ENCODE measurements at places on chromosomes 6 and 20. TPM values are rescaled to one million over a fixed set of nuclear protein-coding genes. Genes with fewer than 3 reads are reported as not detected.

DNA sequence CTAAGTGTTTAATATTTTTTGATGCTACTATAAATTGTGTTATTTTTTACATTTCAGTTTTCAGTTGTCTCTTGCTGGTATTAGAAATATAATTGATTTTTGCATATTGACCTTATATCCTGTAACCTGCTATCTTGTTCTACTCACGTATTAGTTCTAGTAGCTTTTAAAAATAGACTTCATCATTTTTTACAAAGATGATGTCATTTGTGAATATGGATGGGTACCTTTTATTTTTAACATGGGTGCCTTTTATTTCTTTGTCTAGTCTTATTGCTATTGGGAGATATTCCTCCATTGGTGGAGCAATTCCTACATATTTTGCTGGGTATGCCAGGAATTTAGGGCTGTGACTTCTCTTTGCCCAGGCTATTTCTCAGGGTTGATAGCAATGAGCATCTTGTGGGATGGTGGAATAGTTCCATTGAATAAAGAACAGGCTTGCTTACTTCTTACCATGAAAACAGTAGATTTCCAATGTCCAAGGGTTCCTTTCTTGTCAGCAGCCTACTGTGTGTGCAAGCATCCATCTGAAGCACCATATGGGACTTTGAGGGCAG, 149.7 kb downstream of the CARMIL1 start:
- DNase-seq = no peak

DNA sequence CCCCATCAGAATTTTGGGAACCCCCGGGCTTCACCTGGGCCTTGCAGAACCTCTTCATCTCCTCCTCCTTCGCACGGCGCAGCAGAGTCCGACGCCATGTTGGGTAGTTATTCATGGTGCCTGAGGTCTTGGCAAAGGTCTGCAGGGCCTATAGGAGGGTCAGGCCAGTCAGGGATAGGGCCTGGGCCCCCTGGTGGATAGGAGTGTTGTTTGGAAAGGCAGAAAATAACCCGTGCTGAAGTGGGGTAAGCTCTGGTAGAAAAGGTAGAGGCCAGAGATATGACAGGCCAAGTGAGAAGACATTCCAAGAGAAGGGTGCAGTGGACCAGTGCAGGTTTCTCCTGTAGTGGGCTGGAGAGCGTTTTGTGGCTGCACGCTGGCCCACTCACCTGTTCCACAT, 4.9 kb downstream of the SMPD2 start:
- DNase-seq = no peak

- no peak for DNase-seq
Measured at GRCh38 chr6:135797361-135797760, 54.1 kb upstream of the PDE7B start.

PNPLA1 gene
- not detected for total RNA-seq

PRSS16 gene
- not detected for total RNA-seq

DNA sequence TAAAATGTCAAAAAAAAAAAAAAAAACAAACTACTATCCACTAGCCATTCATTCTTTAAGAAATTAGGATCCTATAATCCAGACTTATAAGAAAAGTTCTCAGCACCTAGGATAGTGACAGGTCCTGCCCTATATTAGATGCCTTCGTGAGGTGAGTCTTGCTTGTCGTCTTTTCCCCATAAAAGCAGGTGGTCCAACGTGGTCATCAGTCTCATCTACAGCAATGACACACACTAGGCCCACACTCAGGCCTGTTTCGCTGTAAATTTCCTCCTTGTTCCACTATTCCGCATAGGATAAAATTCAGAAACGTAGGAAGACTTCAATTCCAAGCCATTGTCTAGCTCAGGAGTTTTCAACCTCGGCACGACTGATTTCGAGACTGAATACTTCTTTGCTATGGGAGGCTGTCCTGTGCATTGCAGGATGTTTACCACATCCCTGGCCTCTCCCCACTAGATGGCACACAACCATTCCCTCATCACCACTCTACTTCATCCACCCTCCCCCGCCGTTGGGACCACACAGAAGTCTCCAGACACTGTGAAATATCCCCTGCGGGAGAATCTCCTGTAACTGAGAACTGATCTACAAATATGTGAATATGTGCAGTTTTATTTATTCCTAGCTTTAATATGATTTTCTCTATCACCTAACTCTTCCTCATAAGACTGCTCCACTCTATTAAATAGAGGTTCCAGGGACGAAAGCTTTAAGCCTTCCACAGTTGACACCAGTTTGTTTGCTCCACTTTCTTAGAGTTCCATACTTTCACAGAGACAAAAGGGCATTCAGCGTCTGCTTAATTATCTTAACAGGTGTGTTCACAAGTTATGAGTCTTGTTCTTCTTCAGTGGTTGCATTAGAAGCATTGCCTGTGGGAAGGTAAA, 346.3 kb downstream of the BMP2 start:
- DNase-seq = no peak

XKR7 gene
- total RNA-seq = 12.6 TPM

PTCRA gene
- total RNA-seq = not detected

TMEM244 gene
- total RNA-seq = 1.4 TPM

CLDN20 gene
- total RNA-seq = not detected

DNA sequence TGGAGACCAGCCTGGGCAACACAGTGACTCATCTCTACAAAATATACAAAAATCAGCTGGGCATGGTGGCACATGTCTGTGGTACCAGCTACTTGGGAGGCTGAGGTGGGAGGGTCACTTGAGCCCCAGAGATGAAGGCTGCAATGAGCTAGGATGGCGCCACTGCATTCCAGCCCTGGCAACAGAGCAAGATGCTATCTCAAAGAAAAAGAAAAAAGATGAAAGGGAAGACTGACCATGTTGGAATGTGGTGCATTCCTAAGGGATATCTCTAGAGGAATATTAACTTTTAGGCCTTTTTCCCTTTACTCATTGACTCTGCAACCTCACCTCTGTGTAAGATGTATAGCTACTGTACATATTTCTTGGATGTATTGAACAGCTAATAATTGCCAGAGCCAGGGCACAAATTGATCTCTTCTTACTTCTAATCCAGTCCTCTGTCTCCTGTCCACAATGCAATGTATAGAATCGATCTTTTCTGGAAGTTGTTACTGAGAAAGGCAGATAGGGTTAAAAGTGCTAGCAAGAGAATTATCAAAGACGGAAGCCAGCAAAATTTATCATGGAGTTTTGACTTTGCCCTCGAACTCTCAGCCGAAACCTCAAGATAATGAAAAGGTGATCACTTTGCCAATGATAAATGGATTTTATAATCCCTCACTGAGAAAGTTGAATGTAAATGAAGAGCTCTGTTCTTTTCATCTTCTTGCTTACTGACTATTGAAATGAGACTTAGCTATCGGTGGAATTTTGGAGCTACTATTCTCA, 46.3 kb downstream of the GCNT2 start:
- DNase-seq = no peak

DNA sequence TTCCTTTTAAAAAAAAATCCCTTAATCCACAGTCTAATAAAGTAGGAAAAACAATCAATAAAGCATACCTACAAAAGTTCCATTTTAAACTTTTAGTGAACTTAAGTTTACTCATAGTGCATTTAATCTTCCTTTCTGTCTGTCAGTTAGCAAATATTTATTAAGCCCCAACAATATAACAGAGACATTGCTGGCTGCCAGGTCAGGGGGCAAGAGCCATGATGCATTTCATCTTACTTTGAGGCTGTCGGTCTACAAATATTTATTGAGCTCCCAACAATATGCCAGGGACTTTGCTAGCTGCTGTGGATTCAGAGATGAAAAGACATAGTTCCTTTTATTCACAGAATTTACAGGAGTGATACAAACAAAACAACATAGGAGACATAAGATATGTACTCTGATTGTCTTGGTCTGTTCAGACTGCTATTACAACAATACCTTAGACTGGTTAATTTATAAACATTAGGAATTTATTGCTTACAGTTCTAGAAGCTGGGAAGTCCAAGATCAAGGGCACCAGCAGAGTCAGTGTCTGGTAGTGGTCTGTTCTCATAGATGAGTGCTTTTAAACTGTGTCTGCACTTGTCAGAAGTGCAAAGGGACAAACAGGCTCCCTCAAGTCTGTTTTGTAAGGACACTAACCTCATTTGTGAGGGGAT, 118.6 kb downstream of the PLCB1 start:
- DNase-seq = no peak

SH3BGRL2 gene
- total RNA-seq = 21.2 TPM

GPR63 gene
- total RNA-seq = 27.9 TPM

DNA sequence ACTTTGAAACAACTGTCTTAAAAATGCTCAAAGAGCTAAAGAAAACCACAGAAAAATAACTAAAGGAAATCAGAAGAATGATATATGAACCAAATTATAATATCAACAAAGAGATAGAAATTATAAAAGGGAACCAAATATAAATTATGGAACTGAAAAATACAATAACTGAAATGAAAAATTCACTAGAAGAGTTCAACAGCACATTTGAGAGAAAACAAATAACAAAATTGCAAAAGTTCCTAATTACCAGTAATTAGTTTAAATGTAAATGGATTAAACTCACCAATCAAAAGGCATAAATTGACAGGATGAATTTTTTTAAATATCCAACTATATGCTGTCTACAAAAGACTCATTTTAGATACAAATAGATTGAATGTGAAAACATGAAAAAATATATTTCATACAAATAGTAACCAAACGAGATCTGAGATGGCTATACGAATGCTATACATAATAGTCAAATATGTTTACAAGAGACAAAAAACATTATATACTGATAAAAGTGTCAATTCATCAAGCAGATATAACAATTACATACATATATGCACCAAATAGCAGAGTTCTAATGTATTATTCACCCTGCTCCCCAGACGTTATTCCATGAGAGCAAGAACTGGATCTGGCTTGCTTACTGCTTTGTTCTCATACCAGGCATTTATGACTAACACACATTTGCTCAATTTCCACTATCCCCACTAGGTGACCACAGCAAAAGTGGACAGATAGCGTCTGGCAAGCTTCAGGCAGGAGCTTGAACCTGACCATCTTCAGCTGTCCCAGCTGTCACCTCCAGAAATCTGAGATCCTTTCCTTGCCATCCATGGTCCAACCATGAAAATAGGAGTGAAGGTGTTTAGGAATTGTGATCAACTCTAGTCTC, 72.4 kb upstream of the SIRPA start:
- no peak for DNase-seq

DNA sequence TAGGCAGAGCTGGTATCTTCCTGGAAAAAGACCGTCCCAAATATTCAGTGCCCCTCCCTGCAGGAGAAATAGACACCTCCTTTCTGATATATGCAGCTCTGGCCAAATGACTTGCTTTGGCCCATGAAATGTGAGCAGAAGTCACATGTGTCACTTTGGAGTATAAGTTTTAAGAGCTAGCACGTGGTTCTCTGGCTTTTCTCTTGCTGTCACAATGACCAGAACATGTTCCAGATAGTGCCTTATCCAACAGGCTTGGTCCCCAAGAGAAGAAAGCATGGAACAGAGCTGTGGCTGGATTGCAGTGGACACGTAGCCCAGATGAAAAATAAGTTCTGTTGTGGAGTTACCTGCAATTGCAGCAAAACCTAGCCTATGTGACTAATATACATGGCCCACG, 40.4 kb downstream of the UNC5CL start:
- no peak for DNase-seq

GRCh38 chr20:62732031-62732760, 23.6 kb downstream of the NTSR1 start:
- no peak for DNase-seq

DNA sequence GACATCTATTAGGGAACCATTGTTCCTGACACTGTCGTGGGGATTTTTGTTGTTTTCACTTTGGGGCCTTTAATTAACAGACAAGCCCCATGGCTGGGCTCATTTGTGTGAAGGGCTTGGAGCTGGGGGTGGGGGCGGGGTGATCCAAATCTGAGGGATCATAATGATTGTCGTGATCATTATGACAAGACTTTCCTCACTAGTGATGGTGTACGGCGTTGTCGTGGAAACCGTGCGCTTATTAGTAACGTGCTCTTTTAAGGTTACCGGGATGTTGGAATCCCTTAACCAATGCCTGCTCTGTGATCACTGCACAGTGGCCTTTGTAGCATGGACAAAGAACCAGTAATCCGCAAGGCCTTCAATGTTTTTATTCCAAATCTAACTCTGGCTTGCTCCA, 18.6 kb downstream of the PDYN start:
- no peak for DNase-seq

- no peak for DNase-seq
Measured at GRCh38 chr6:117401799-117402198, 23.9 kb downstream of the ROS1 start.

TBXT gene
- not detected for total RNA-seq

DNA sequence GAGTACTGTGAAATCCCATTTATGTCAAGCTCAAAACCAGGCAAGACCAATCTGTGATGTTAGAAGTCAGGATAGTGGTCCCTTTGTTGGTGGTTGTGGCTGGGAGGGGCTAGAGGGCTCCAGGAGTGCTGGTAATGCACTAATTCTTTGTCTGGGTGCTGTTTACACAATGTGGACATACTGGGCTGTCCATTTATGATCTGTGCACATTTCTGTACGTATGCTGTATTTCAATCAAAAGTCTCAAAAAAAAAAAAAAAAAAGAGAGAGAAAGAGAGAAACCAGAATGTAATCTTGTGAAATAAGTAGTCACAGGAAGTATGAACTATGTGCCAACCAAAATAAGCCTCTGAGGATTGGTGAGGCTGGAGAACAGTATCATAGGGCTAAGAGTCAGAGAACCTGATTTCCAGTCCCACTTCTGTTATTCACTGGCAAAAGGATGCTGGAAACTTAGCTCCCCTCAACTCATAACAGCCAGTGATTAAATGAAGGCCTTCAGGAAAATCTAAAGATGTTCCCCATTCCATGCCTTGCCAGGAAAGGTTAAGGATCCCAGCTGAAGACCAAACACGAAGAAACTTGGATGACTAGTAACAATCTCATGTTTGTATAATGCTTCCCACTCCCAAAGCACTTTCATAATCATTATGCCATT, 19.6 kb upstream of the TRAM2 start:
- no peak for DNase-seq

- DNase-seq = no peak
Measured at GRCh38 chr6:125293587-125293986, 8.2 kb downstream of the HDDC2 start.

DNA sequence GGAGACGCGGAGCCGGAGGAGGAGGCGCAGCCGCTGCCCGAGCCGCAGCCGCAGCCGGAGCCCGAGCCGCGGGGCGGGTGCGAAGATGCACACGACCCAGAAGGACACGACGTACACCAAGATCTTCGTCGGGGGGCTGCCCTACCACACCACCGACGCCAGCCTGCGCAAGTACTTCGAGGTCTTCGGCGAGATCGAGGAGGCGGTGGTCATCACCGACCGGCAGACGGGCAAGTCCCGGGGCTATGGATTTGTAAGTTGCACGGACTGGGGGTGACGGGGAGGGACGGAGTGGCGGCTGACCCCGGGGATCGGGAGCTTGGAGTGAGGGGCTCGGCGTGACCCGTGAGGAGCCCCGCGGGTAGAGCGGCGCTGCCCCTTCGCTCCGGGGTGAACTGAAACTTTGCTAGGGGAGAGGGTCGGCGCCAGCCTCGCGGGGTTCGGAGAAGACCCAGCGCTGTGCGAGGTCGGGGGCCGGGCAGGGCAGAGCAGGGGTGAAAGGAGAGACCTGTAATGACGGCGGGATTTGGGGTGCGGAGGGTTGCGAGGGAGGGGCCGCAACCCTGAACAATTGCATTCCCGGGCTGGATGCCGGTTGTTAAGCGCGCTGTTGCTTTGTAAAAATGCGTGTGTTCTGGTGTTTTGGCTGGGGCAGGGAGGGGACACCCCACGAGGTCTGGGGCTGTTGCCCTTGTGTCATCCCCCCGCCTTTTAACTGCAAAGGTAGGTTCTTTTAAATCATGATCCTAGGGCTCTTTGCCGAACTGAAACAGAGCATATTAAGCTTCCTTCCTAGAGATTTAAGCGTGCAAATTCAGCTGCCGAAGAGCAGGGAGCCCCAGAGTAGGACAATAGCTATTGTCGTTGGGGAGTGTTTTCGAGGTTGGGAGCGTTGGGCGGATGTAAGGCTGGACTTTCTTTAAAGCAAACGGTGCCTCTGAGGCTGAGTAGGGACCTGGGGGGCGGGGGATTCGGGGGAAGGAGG, 628 bp downstream of the RBM24 start:
- DNase-seq = peak; percentile 8
